ENCODE measurements at places on chromosomes 3 and 15. TPM values are rescaled to one million over a fixed set of nuclear protein-coding genes. Genes with fewer than 3 reads are reported as not detected.

- no peaks in the 10 kb centered on the region for H3K4me1 ChIP-seq
- H3K27me3 ChIP-seq = no peaks in the 10 kb centered on the region
- H3K4me3 ChIP-seq = no peak overlapping the region
- H3K27ac ChIP-seq = no peak overlapping the region
Measured at GRCh38 chr3:6524479-6524878, 336.4 kb upstream of the GRM7 start.

Gene TRPM1
- not detected for total RNA-seq

GRCh38 chr3:162597226-162597625 lies 1100.6 kb downstream of the OTOL1 start:
- no peaks in the 10 kb centered on the region for H3K36me3 ChIP-seq
- no peaks in the 10 kb centered on the region for H3K4me1 ChIP-seq
- H3K4me3 ChIP-seq = no peak overlapping the region
- no peaks in the 10 kb centered on the region for H3K27me3 ChIP-seq

Gene HIGD2B
- total RNA-seq = not detected

- no peak for DNase-seq
- H3K4me1 ChIP-seq = peaks cover 7% of the 10 kb centered on the region
- no peaks in the 10 kb centered on the region for H3K27me3 ChIP-seq
Measured at GRCh38 chr3:64354221-64354620, 129.0 kb upstream of the PRICKLE2 start.

DNA sequence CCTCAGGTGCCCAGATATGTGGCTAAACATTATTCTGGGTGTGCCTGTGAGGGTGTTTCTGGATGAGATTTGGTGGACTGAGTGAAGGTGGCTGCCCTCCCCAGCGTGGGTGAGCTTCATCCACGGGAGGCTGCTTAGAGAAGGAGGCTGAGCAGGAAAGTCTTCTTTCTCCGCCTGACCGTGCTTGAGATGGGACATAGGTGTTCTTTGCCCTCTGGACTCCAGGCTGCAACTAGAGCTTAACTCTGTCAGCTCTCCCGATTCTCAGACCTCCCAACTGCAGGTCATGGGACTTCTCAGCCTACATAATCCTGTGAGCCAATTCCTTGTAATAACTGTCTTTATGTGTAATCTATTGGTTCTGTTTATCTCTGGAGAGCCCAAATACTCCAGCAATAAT lies 34.1 kb downstream of the RAB7A start:
- peaks cover 15% of the 10 kb centered on the region for H3K4me1 ChIP-seq
- no peak for DNase-seq
- H3K27ac ChIP-seq = no peak overlapping the region
- H3K27me3 ChIP-seq = no peaks in the 10 kb centered on the region
- H3K4me3 ChIP-seq = no peak overlapping the region

- no peaks in the 10 kb centered on the region for H3K36me3 ChIP-seq
- no peak for DNase-seq
- no peaks in the 10 kb centered on the region for H3K4me1 ChIP-seq
- H3K4me3 ChIP-seq = no peak overlapping the region
Measured at GRCh38 chr3:186151077-186151971, 42.4 kb upstream of the ETV5 start.

DNA sequence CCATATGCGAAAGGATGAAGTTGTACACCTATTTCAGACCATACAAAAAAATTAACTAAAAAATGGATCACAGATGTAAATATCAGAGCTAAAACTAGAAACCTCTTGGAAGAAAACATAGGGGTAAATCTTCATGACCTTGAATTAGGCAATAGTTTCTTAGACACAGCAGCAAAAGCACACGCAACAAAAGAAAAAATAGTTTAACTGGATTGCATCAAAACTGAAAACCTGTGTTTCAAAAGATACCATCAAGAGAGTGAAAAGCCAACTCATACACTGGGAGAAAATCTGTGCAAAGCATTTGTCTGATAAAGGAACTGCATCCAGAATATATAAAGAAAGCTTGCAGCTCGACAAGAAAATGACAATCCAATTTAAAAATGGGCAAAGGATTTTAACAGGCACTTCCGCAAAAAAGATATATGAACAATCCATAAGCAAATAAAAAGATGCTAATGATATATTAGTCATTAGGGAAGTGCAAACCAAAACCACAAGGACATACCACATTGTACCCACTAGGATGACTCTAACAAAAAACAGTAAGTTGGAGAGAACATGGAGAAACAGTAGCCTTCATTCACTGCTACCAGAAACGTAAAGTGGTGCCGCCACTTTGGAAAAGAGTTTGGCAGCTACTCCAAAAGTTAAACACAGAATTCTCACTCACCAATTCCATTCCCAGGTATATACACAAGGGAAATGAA lies 263.1 kb downstream of the ADAMTS17 start:
- no peaks in the 10 kb centered on the region for H3K27me3 ChIP-seq
- DNase-seq = no peak
- H3K27ac ChIP-seq = no peak overlapping the region
- no peaks in the 10 kb centered on the region for H3K4me1 ChIP-seq
- H3K36me3 ChIP-seq = no peaks in the 10 kb centered on the region

Gene SLC12A1
- not detected for total RNA-seq

GRCh38 chr3:87498358-87499080 lies 222.1 kb upstream of the POU1F1 start:
- no peak overlapping the region for H3K27ac ChIP-seq
- H3K4me1 ChIP-seq = no peaks in the 10 kb centered on the region
- H3K27me3 ChIP-seq = no peaks in the 10 kb centered on the region
- H3K4me3 ChIP-seq = no peak overlapping the region

DNA sequence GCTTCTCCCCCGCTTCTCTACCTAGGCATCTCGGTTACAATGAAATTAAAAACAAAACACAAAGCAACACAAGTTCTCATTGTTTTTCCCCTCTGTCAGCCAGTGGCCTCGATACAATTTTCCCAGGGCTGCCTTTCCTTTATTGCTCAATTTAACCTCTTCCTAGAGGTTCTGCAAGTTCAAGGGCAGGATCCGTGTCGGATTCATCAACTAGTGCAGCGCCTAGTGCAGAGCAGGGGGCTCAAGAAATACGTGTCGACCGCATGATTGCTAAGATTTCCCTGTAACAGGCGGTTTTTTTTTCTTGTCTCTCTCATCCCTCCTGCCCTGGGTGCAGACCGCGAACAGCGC lies 1.4 kb upstream of the BHLHE40 start:
- peak overlapping the region; percentile 87 for H3K4me3 ChIP-seq
- H3K27ac ChIP-seq = peak overlapping the region; percentile 98
- H3K4me1 ChIP-seq = peaks cover 5% of the 10 kb centered on the region

GRCh38 chr3:141690431-141691072 lies 47.5 kb upstream of the RNF7 start:
- H3K27me3 ChIP-seq = no peaks in the 10 kb centered on the region
- H3K27ac ChIP-seq = no peak overlapping the region
- H3K36me3 ChIP-seq = no peaks in the 10 kb centered on the region
- DNase-seq = no peak
- peaks cover 4% of the 10 kb centered on the region for H3K4me1 ChIP-seq
- no peak overlapping the region for H3K4me3 ChIP-seq

DNA sequence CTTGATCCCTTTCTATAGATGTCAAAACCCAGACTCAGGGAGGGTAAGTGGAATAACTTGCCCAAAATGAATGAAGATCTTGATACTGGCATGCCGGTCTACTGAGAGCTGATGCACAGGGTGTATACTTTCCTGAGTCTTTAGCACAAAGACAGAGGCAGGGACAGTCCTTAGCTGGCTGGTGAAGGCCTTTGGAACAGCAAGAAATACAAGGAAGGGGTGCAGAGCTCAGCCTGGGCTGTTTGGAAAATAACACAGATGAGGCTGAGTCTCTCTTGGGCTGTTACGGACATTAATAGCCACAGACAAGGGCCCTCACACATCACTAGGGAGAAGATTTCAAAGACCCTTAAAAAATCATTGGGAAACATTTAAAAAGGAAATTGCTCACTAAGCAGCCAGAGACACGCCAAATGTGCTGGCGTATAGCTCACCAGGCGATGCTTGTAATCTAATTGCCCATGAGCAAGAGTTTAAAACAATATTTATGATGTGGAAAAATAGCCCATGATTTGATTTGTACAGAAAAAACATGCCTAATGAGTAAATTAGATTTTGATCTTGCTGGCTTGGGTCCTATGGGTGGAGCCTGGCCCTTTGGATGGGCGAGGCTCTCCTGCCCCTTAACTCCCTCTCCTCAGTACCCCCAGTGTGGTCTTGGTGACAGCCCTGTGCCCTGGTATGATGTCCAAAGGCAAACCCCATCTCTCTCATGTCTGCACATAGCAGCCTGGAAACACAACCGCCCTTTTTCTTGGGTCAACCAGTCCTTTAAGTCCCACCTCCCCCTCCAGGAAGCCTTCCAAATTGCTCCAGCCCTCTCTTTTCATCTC lies 81.8 kb upstream of the MRPS22 start:
- peaks cover 5% of the 10 kb centered on the region for H3K4me1 ChIP-seq
- no peak overlapping the region for H3K27ac ChIP-seq
- H3K36me3 ChIP-seq = no peaks in the 10 kb centered on the region
- no peak for DNase-seq
- no peaks in the 10 kb centered on the region for H3K27me3 ChIP-seq

- H3K4me1 ChIP-seq = no peaks in the 10 kb centered on the region
- no peak for DNase-seq
Measured at GRCh38 chr15:73892446-73893226, 19.3 kb downstream of the TBC1D21 start.

DNA sequence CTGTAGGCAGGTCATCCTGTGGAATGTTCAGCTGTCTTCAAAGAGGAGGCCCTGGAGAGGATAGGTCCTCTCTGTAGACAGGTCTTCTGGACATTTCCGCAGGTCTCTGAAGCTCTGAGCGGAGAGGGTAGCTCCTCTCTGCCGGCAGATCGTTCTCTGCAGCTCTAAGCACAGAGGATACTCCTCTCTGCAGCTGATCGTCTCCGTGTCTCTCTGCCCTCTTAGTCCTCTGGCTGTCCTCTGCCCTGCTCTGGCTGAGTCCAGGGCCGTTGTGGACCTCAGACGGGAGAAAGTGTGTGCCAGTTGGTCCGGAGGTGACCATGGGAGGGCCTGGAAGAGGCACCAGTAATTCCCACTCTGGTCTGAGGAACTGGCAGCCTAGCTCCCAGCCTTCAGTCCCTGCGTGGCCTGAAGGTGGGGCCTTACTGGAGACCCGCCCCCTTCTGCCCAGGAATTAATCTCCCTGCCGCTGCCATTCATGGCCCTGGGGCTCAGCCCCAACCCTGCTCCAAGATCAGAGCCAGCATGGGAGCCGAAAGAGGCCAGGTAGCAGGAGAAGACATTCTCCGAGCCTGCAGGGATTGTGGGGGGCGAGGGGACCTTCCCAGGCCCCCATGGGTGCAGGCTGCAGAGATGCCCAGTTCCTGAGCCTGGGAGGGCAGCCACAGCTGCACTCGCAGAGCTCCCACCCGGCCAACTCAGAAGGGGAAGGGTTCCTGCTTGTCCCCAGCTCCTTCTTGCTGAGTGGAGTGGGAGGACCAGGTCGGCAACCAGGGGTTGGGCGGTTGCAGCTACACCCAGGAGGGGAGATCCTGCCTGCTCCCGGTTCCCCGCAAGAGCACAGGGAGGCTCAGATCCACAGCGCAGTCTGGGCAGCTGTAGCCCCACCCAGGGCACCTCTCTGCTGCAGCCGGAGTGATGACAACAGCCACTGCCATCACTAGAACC lies 488.7 kb downstream of the RSL24D1 start:
- H3K27me3 ChIP-seq = no peaks in the 10 kb centered on the region
- H3K27ac ChIP-seq = no peak overlapping the region
- no peak for DNase-seq
- no peaks in the 10 kb centered on the region for H3K4me1 ChIP-seq

DNA sequence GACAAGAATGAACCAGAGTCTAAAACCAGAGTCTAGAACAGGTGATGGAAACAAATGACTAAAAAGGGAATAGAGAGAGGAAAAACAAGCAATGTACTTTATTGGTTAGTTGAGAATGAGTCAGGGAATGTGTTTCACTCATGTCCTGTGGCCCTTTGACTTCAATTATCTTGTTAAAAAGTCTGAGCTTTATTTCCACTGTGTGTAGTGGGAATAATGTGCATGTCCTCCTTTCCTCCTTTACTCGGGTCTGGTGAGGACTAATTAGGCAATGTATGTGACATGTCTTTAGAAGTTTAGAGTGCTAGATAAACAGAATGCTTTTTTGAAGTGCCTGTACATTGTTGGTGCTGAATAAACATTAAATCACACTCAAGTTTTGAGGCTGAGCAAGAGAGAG lies 21.3 kb downstream of the LSAMP start:
- no peaks in the 10 kb centered on the region for H3K27me3 ChIP-seq
- no peaks in the 10 kb centered on the region for H3K4me1 ChIP-seq
- no peak overlapping the region for H3K4me3 ChIP-seq

DNA sequence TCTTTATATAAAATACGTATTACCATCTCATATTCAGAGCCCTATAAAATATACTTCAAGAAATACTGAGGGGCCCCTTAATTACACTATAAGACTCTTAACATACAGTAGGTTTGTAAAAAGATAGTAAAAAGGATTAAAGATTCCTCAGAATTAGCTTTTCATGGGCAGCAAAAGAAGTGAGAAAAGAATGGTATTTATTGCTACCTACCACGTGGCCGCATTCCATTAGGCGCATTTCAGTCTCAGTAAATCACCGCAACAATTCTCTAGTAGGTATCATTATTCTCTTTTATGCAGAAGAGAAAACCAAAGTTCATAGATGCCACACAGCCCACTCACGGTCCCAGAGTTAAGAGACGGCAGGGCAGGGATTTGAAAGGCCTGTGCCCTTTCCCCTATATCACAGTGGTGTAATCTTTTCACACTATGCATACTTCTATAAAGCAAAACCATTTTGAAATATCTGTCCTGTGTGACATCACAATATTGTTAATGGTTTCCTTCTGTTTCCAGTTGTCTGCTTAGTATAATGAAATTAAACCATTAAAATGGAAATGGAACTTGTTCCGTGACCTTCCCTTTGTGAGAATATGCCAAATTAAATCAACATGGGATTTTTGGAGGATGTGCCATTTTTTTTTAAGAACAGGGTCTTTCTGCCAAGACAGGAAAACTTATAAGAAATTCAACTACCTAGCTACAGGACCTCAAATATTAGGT lies 1072.2 kb downstream of the FHIT start:
- H3K4me1 ChIP-seq = no peaks in the 10 kb centered on the region
- H3K27ac ChIP-seq = no peak overlapping the region
- no peak for DNase-seq

Gene IL16
- 11.6 TPM for total RNA-seq

Gene MESP2
- not detected for total RNA-seq

DNA sequence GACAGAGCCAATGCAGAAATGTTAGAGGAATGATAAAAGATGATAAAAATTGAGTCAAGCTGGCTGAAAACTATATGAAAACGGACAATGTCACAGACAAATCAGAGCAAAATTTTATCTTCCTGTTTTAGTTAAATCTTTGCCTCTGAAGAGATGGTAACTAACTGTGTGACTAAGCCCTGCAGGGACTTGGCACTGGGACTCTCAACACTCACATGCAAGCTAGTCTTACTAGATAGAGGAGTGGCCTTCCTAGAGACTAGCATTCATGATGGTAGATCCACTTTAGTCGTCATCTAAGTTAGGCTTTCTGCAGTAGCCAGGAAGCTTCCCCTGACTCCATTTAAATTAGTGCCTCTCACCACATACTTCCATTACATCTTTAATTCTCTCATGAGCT lies 4.1 kb downstream of the CCDC191 start:
- H3K36me3 ChIP-seq = no peaks in the 10 kb centered on the region
- H3K4me3 ChIP-seq = no peak overlapping the region
- H3K27ac ChIP-seq = no peak overlapping the region
- no peaks in the 10 kb centered on the region for H3K4me1 ChIP-seq
- DNase-seq = no peak

Gene PLSCR4
- 54.8 TPM for total RNA-seq

Gene SST
- 7.5 TPM for total RNA-seq

GRCh38 chr15:92715758-92716157 lies 60.2 kb upstream of the FAM174B start:
- DNase-seq = peak; percentile 47
- no peak overlapping the region for H3K4me3 ChIP-seq
- peak overlapping the region; percentile 4 for H3K27ac ChIP-seq
- H3K4me1 ChIP-seq = no peaks in the 10 kb centered on the region
- no peaks in the 10 kb centered on the region for H3K36me3 ChIP-seq

Data from ovary (tissue), 10 donors.